ENCODE measurements at places on chromosomes 6 and 20. TPM values are rescaled to one million over a fixed set of nuclear protein-coding genes. Genes with fewer than 3 reads are reported as not detected.

The HRH3 gene
- total RNA-seq = not detected

The SLC32A1 gene
- not detected for total RNA-seq

The KCNS1 gene
- 0.08 TPM for total RNA-seq

The GPX5 gene
- not detected for total RNA-seq

The RAET1E gene
- not detected for total RNA-seq

The LST1 gene
- 5.4 TPM for total RNA-seq

The ZFP64 gene
- total RNA-seq = 6.3 TPM

The COL20A1 gene
- total RNA-seq = 0.22 TPM

The PSMB1 gene
- 150 TPM for total RNA-seq
